ENCODE measurements at places on chromosomes 1 and 21. TPM values are rescaled to one million over a fixed set of nuclear protein-coding genes. Genes with fewer than 3 reads are reported as not detected.

DNA sequence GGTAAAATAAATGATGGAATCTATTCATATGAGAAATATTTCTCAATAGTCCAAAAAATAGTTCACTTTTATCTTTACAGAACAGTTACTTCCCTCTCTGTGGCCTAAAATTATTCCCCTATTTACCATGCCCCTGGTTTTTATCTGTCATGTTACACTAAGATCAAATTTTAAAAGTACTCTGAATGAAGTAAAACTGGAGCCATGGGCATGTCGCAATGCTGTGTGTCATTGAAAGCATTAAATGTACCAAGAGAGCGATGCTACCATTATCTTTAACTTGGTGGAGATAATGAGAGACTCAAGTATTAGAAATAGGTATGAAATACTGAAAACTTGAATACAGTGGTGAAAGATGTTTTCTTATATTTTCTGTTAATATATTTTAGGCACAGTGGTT, 146.2 kb downstream of the KCNT2 start:
- no peak for DNase-seq

DNA sequence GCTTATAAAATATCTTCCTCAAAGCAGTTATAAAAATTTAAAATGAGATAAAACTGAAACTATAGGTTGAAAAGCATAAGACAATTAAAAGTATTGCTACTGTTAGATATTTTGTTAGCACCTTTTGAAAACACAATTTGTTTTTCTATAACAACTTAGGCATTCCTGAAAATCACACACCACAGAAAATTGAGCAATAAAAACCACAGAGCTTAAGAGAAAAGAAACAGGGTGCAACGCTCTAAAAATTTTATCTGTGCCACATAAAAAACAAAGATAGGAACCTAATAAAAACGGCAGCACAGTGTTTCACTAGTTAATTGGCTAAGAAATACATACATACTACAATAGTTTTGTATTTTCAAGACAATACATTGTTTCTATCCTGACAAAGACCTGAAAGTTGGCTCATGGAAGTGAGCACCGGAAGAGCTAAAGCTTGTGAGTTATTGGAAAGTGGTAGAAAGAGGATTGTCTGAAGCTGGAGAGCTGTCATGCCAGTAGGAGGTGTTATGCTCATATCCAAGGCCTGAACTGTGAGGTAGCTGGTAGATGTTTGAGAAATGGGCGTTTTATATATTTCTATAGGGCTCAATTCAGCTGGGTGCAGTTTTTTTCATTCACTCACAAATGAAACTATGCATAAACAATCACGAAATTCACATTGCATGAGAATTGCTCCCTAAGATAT, 45.8 kb downstream of the RGS7 start:
- DNase-seq: no peak

GRCh38 chr1:167460836-167461235, 57.5 kb downstream of the CD247 start:
- peak; percentile 41 for DNase-seq

DNA sequence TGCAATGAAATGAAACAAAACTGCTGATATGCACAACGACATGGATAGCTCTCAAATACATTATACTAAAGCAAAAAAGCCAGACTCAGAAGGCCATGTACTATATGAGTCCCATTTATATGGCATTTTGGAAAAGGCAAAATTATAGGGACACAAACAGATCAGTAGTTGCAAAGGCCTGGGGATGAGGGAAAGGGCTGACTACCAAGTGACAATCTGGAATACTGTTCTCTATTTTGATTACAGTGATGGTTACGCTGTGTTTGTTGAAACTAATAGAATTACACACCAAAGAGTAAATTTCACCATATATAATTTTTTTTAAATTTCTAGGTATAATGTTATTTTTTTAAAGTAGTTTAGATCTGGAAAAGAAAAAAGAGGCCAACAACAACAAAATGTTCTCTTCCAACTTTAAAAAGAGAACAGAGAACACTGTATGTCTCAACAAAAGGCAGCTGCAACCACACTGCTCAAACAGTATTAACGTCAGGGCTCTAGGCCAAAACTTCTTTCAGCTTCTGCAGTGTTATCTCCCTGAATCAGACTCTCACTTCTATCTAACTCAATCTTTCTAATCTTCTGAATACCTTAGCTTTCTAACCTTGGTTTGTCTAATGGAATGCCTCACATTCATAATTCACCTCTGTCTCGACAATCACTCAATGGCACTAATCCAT, 75.8 kb downstream of the FOXJ3 start:
- no peak for DNase-seq

DNA sequence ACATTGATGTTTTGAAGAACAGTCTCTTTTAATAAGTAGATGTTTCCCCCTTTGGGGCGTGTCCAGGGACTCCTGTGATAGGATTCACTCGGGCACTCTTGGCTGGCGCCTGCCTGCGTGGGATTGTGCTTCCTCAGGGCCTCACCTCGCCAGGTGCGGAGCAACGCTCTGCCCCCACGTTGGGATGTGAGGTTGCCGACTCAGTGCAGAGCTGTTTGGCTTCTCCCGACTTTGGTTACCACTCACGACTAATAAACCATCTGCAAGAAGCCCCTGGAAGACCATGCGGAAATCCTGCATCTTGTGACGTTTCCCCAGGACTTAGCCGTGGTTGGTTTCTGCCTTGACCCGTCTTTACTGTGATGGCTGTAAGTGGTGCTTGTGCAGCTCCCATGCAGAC, 106.4 kb downstream of the PCBP3 start:
- DNase-seq: no peak

DNA sequence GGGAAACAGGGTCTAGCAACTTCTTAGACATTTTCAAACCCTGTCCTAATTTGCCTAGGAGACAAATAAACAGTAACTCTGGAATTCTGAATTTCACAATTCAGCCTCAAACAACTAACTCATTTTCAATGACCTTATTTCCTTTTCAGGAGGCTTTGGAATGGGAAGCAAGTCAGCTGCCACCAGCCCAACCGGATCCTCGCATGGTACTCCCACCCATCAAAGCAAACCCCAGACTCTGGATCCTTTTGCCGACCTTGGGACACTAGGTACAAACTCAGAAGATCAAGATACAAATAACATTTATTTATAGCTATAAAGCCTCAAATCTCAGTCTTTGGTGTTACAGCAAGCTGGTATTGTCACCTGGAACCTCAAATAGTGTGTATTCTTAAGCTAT, 18.9 kb upstream of the LEPR start:
- DNase-seq: no peak

DNA sequence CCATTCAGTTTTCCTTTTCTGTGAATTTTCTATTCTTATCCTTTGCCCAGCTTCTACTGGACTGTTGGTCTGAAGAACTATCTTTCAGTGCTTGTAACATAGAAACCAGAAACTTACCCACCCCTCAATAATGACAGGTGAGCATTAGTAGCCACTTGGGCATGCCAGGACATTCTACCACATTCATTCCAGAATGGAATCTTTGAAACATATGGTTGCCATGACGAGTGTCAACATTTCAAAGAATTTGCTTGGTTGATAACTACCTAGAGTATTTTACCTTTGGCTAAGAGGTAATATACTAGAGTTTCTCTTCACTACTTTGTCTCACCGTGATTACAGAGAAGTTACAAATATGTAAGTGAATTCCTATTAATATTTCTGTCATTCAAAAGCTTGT, at the start of gene MROH9:
MROH9 (plus strand) TSS at position 304 of the 400 bp plus-strand sequence. CDS start 10,023 bp downstream, outside the sequence.
- DNase-seq: no peak

- no peak for DNase-seq
Measured at GRCh38 chr1:240237305-240237721, 145.6 kb downstream of the FMN2 start.

DNA sequence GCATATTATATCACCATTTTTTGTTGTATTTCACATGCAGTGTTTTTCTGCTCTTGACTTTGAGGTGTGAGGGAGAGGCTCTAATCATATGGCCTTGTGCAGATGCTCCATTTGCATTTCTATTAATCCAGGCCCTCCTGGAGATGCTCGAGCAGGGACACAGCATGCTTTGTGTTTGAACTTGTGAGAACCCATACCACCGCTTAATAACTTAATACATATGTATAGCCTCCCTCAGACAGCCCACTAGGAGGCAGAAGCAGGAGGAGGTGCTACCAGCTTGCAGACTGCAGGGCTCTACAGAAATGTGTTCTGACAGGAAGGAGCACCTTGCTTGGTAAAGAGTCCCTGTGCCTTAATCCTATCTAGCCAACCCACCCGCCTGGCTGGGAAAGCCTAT, 155.2 kb downstream of the BARHL2 start:
- no peak for DNase-seq

Gene VWA5B1
- not detected for total RNA-seq

GRCh38 chr1:116743535-116743934, 10.7 kb upstream of the CD2 start:
- DNase-seq: no peak

Measured in ascending aorta (tissue), 2 donors.